Right forelimb (tissue), 1 donor: ENCODE measurements at places on chromosomes 4 and X.

DNA sequence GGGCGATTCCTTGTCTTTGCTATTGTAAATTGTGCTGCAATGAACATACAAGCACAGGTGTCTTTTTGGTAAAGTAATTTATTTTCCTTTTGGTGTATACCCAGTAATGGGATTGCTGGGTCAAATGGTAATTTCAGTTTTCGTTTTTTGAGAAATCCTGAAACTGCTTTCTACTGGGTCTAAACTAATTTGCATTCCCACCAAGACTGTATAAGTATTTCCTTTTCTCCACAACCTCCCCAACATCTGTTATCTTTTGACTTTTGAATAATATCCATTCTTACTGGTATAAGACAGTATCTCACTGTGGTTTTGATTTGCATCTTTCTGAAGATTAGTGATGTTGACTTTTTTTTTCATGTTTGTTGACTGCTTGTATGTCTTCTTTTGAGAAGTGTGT lies 2506.0 kb downstream of the PCDH7 start:
- DNase-seq: no peak

DNA sequence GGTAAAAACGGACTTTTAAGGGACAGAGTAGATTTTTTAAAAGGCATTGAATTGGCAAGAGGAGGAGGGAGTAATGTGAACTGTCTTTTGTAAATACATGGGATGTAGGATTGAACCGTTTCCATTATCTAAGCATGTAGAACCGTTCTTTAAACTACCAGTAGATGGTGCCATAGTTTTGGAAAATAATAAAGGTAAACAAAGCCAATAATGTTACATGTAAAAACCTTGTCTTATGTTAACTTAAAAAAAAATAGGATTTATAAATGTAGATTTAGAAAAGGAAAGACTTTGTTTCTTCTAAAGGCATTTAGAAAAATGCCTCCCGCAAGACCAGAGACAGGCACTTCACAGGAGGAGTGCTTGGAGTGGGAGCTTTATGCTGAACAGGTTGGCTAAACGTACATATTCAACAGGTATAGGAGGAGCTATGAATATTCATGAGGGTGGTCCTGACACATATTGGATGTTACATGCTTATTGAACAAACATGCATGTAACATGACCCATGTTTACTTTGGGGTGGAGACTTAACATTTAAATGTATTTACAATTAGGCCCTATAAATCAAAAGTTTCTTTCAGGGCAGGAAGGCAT lies 45.5 kb upstream of the FAM241A start:
- DNase-seq: no peak

DNA sequence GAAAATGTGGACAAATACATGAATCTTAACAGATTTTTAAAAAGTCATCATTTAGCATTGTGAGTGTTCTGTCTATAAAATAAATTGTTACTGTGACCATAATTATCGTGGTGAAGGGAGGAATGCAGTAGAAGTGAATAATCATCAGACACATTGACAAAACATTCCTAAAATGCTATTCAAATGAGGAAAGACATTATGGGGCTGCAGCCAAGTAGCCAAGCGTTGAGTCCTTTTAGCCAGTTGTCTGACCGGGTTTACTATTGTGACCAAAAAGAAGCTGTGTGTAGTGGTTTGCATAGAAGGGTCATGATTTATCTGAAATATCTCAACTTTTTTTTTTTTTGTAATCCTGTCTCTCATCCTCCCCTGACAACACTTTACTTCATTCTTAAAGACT lies 19.5 kb downstream of the WWC2 start:
- DNase-seq: no peak

GRCh38 chr4:153371701-153372234 lies 27.3 kb downstream of the MND1 start:
- DNase-seq: no peak

- DNase-seq: no peak
Measured at GRCh38 chr4:86935566-86935852, 698 bp downstream of the AFF1 start.

DNA sequence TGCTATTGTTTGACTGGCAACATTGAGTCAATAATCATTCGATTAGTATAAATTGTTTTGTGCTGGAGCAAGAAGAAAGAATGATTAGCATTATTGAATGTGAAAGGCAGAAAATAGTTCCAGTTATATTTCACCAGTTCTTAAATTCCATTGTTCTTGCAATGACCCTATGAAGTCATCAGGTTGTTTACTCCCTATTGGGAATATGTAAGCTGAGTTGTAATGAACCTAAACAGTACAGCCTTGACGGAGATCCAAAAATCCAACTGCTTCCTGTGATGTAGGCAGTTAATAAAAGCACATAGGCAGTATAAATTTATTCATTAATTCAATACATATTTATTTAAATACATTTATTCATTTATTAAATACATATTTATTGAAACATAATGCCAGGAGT lies 947.5 kb downstream of the PCDH7 start:
- DNase-seq: no peak

DNA sequence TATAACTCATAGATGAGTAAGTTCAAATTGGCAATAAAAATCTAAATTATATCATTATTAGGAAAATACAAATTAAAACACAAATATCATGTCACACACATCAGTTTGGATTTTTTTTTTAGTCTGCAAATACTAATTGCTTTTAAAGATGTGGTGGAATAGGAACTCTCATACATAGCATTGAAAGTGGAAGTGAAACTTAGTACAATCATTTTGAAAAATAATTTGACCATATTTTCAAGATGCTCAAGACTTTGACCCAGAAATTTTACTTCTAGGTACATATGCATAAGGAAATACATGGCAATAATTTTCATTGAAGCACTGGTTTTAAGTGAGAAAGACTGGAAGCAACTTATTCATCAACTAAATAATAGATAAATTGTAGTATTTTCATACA lies 147.5 kb upstream of the SMIM31 start:
- no peak for DNase-seq

DNA sequence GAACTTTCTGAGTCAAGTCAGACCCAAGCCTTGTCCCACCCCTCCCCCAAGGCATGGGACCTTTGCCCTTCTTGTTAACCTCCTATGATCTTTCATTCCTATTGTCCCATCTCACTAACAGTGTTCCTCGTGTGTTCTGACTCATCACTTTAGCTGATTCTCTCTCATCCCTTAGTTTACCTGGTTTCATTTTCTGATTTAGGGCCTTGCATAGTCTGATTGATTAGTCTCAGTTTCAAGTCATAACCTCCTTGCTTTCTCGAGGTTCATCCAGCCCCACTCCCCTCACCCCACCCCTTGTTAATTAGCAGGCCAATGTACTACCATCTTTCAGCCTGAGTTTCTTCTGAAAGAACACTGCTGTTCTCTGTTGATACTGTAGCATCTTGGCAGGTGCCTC lies 517.4 kb downstream of the RPA4 start:
- no peak for DNase-seq

DNA sequence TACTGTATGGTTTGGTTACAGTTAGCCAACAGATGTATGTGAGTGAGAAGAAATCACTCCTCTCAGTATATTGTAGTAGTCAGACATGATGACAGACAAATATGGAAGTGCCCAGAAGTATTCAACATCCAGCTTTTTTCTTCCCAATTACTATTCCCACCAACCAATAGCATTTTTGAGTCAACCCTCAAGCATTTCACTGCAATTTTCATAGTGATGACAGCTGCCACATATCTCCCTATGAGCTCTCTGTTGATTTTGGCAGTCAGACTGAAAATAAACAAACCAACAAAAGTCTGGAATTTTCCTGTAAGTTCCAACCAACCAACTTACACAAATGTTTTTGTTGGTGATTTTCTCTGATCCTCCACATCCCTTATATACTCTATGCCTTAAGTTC lies 8.2 kb upstream of the TRAM1L1 start:
- DNase-seq: no peak

- DNase-seq: no peak
Measured at GRCh38 chr4:113958766-113959538, 20.5 kb downstream of the ARSJ start.

- no peak for DNase-seq
Measured at GRCh38 chrX:1222531-1223241, 10.2 kb upstream of the CRLF2 start.

DNA sequence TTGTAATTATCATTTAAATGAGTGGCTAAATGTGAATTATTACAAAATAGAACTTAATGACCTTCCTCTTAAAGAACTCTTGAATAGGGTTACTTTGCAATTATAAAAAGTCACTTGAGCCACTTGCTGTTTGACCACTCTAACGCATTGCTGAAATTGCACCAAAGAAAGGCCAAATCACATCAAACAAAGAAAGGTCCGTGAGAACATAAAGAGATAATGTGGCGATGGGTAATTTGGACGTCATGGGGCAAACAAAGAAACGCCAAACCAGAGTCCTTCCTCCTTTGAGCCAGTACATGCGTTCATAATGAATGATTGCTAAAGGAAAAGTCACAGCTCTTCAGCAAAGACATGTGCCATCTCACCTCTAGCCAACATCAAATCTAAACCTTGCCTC lies 229.8 kb upstream of the STS start:
- DNase-seq: no peak

GRCh38 chrX:120672389-120672788 lies 42.5 kb upstream of the C1GALT1C1 start:
- DNase-seq: no peak

- no peak for DNase-seq
Measured at GRCh38 chrX:66200855-66201795, 37.1 kb downstream of the HEPH start.

- no peak for DNase-seq
Measured at GRCh38 chr4:143313521-143313920, 23.2 kb upstream of the GAB1 start.

DNA sequence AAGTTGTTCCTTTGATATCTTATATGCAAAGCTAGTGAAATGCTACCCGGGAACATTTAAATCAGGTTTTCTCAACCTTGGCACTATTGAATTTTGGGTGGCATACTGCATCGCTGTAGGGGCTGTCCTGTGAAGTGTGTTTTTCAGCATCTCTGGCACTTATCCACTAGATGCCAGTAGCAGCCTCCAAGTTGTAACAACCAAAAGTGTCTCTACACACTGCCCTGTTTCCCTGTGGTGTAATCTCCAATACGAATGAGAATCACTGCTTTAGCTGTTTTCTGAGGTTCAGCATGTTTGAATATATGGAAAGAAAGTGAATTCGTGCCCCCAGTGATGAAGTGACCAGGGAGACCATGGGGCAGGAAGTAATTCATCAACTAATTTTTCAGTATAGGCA lies 551.6 kb upstream of the PRKX start:
- no peak for DNase-seq
